Lung (tissue), 17 donors: ENCODE measurements at places on chromosomes 13 and 19. TPM values are rescaled to one million over a fixed set of nuclear protein-coding genes. Genes with fewer than 3 reads are reported as not detected.

The SLITRK5 gene
- total RNA-seq: 4.5 TPM

The ANO8 gene
- 22.5 TPM for total RNA-seq

The ZNF208 gene
- total RNA-seq: 33.8 TPM

The ZNF541 gene
- total RNA-seq: 0.52 TPM
